ENCODE measurements at places on chromosomes 12 and 14. TPM values are rescaled to one million over a fixed set of nuclear protein-coding genes. Genes with fewer than 3 reads are reported as not detected.

The CMA1 gene
- total RNA-seq = not detected

The VRTN gene
- total RNA-seq = not detected

The TESPA1 gene
- total RNA-seq = not detected

The MAP3K9 gene
- not detected for total RNA-seq

The PRIMA1 gene
- total RNA-seq = 0.51 TPM

The DEPDC4 gene
- 2.0 TPM for total RNA-seq

The ITPK1 gene
- total RNA-seq = 58.5 TPM

The KCNC2 gene
- not detected for total RNA-seq

The PRMT5 gene
- total RNA-seq = 29.7 TPM

The GIT2 gene
- 41.8 TPM for total RNA-seq

The SLC38A4 gene
- total RNA-seq = not detected

The OAS1 gene
- total RNA-seq = 16.2 TPM

The DBX2 gene
- total RNA-seq = not detected

The MANSC4 gene
- total RNA-seq = not detected

The PAX9 gene
- total RNA-seq = not detected

Measured in subcutaneous adipose tissue (tissue), 4 donors.